NCI-H774 (cell line): ENCODE measurements at places on chromosomes 7 and 10.

- no peak for DNase-seq
These were observed 65.7 kb upstream of the STRIP2 start for GRCh38 chr7:129368389-129368986.

DNA sequence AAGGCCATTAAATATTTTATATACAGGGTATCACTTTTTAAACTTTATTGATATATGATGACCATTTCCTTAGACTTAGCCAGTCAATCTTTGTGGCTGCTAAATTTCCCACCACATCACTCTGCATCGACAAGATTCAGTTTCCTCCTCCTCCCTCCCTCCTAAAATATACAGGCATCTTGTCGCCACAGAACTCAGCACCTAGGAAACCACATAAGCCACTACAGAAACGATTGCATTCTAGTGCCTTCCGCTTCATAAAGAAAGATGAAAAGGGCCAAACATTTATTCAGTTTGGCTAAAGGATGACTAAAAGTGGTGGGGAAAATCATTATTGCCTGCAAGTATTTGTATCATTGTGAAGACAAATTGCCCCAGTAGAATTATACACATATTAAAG lies 30.7 kb downstream of the ERCC6 start:
- no peak for DNase-seq

GRCh38 chr7:142880876-142881505 lies 4.6 kb downstream of the TRPV6 start:
- no peak for DNase-seq

GRCh38 chr7:96196676-96197075 lies 125.2 kb downstream of the SLC25A13 start:
- no peak for DNase-seq

DNA sequence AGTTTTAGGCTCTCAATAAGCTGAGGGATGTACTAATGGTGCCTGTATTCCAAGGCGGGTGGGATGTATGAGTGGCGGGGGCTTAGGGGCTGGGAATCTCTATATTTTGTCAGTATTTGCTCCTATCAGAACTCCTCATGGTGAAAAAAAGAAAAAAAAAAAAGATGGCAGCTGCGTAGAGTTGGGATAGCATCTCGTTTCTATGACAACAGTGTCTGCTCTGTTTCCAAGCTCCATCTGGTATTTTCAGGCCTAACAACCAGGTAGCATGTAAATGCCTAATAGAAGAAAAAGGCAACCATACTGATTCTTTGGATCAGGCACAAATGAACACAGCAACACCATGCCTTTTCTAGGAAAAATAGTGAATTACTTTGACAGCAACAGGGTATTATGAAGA lies 11.7 kb upstream of the CCDC172 start:
- DNase-seq = no peak

GRCh38 chr10:117260084-117260483 lies 19.2 kb downstream of the SLC18A2 start:
- DNase-seq = no peak

DNA sequence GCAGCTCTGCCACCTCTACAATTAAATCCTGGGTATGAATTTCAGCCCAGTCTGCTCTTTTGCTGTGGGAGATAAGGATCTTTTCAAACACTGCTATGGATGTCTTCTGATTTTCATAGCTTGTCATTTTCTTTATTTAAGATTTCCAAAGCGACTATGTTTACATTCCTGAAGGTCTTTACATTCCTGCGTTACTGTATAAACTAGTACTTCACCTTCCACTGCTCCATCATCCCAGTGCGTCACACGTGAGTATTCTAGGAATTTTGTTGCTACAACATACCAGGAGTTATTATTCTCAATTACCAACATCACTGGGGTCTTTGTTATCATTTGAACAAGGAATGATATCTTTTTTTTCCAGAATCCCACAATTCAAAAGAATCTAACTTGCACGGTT lies 944.7 kb downstream of the SORCS3 start:
- no peak for DNase-seq

DNA sequence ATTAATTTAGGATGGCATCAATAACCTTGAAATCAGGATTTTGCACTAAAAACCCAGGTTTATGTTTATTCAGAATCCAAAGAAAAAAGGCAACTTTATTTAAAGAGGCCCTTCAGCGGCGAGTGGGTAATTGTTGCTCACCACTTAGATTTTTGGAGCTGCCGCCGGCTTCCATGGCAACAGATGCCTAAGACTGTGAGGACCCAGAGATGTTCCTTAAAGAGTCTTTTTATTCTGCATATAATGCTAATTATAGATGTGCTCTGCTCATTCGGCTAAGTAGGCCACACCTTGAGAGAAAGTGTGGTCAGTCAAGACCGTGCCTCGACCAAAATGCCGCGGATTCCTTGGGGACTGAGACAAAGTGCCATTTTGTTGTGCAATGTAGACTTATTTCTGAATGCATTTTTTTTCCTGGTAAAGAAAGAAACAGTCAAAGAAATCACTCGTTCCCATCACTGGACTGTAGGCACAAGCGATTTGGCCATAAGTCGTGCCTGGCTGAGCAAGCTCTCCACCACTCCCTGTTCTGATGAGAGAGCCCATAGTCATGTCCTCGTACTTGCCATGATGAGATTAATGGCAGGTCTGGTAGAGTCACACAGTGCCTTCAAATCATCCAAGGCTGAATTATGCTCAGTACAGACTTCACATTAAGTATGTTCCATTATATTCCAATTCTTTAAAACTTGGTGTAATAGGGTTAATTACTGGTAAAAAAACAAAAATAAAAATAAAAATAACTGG lies 21.4 kb upstream of the MGMT start:
- no peak for DNase-seq

GRCh38 chr10:122981066-122981464 lies 864 bp downstream of the PSTK start:
- DNase-seq = no peak

GRCh38 chr7:98483276-98483963 lies 82.5 kb upstream of the BAIAP2L1 start:
- no peak for DNase-seq
